ENCODE measurements at places on chromosomes 12 and 14. TPM values are rescaled to one million over a fixed set of nuclear protein-coding genes. Genes with fewer than 3 reads are reported as not detected.
A peak's percentile ranks its signal among the peaks of the same experiment; 100 is the strongest.

Gene AACS
- 23.0 TPM for total RNA-seq

Gene AQP2
- total RNA-seq: not detected

Gene PTCSC3
- total RNA-seq: not detected

Gene SIVA1
- total RNA-seq: 16.9 TPM

Gene SPTB
- total RNA-seq: 15.4 TPM

Gene PTPRR
- 8.1 TPM for total RNA-seq

Gene RFX4
- 25.9 TPM for total RNA-seq

- no peak for DNase-seq
Measured at GRCh38 chr12:108833757-108834472, 23.5 kb downstream of the SSH1 start.

GRCh38 chr12:124930586-124930985, 16.1 kb upstream of the UBC start:
- DNase-seq: no peak

DNA sequence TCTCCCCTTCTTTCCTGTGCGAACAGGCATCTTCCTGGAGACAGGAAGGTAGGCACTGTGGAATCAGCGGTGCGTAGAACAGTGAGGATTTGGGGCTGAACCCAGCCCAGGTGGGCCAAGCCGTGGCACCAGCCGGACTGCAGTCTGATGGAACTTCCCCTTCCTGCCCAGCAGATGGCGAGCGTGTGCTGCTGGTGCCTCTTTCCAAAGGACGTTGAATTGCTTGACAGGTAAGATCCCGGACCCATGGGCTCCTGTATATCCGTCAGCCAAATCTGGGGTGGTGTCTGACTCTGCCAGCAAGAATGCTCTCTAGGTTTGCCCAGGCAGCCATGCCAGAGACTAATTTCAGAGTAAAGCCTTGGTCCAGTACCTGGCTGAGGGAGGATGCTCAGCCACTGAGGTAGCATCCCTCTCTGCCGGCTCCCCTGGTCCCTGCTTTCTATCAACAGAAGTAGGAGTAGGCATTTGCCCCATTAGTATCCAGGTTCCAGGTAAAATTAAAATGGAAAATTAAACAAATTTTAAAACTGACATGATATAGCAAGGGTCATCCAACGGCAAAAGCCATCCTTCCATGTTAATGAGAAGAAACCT, 21.1 kb upstream of the KCNA5 start:
- DNase-seq: peak; percentile 86

GRCh38 chr14:93543766-93544165, 113.0 kb downstream of the UNC79 start:
- peak; percentile 7 for DNase-seq

GRCh38 chr12:19779395-19780056, 340.2 kb downstream of the AEBP2 start:
- DNase-seq: no peak

DNA sequence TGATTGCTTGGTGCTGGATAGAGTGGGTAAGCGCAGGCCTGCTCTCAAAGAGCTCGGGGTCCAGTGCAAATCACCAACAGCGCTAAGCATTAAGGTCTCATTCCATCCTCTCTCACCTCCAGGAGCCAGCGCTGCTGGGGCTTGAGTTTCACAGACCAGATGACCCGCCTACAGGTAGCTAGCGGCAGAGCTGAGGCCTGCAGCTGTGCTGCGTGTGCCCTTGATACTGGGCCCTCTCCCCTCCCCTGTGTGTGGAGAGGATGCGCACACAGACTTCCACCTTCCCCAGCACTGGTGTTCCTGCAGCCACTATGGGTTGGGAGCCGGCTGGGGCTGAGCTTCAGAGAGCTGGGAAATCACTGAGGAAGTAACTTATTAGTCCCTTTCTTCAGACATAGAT, 149.9 kb downstream of the CALM1 start:
- no peak for DNase-seq

- no peak for DNase-seq
Measured at GRCh38 chr12:121301876-121302275, 5.4 kb upstream of the CAMKK2 start.

- DNase-seq: no peak
Measured at GRCh38 chr14:105026033-105026785, 5.3 kb upstream of the CDCA4 start.

- DNase-seq: no peak
Measured at GRCh38 chr12:29455087-29455486, 42.4 kb downstream of the OVCH1 start.

DNA sequence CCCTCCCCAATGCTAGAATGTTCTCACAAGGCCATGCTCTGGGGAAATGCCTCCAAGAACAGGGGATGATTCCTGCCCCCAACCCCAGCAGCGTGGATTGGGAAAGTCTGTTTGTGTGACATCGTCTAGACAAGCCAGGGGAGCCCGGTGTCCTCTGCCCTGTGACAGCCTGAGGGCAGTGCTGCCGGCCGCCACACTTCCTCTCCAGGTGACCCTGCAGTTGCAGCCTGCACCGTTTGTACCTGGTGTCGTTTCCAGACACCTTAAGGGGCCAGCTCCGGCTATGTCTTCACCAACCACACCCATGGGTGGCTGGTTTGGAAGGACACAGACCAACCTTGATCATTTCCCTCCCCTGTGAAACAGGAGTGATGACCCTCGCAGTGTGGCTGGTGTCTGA, 372.6 kb downstream of the BCL11B start:
- DNase-seq: no peak
